ENCODE measurements at places on chromosomes 13 and 19.

- DNase-seq = no peak
Measured at GRCh38 chr13:99366075-99366987, 59.1 kb upstream of the GPR183 start.

DNA sequence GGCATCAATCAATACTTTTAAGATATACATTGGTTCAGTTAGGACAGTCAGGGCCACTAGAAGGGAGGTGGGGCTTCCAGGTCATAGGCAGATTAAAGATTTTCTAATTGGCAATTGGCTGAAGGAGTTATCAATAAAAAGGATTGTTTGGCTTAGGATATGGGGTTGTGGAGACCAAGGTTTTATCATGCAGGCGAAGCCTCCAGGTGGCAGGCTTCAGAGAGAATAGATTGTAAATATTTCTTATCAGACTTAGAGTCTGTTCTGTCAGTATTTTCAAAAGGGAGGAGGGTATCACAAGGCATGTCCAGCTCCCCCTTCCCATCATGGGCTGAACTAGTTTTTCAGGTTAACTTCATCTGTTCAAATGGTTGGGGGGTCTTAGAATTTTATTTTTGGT is 77.4 kb upstream of the FARP1 start:
- DNase-seq = no peak

- no peak for DNase-seq
Measured at GRCh38 chr13:59950266-59950665, 213.5 kb downstream of the DIAPH3 start.

GRCh38 chr13:98976941-98977340 is 923 bp downstream of the DOCK9 start:
- DNase-seq = no peak

DNA sequence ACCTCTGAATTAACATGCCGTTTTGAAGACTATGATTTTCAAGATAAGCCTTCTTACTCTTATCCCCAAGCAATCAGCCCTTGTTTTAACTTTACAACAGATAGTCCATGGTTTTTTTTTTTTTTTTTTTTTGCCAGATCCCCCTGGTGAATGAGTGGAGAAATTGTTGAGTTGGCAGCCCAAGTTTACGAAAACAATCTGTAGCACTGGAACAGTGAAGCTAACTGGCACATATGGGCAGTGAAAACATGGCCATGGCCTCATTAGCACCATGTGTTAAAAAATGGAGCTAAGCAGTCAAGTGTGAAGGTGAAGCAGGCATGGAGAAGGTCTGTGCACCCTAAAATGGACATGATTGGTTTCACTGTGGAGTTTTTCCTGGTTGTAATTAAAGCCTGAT is 812.1 kb upstream of the MIR17HG start:
- DNase-seq = no peak

GRCh38 chr13:23876265-23876664 is 12.9 kb downstream of the MIPEP start:
- DNase-seq = no peak

GRCh38 chr13:109212650-109213049 is 573.7 kb downstream of the IRS2 start:
- DNase-seq = no peak

DNA sequence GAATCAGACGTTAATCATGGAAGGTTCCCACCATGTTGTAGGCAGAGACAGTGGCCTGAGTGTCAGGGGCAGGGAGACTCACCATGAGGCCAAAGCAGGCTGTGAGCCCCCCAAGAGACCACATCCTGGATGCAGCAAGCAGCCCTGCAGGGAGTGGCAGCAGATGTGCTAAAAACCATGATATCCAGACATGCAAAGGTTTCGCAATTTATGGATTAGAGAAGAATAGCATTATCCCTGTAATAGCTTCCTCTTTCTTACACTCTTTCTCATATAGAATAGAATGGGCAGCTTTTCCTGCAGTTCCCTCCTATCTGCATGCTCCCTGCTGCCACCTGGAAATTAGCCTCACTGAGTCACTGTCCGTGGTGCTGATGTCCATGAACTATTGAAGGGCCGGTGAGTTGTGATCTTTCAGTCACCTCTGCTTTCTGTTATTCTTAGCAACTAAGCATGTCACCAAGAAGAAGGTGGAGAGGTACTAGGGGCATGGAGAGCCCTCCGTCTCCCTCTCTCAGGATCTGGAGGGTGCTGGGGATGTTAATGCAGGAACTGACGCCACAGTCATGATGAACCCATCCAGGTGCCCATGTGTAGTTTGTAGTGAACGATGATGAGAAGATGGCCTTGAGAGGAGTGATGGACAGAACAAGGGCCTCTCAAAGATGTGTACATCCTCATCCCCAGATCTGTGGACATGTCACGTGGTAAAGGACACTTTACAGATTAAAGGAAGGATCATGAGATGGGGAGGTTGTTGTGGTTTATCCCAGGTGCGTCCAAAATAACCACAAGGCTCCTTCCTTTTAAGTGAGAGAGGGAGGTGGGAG is 9.9 kb downstream of the CEACAM4 start:
- no peak for DNase-seq

DNA sequence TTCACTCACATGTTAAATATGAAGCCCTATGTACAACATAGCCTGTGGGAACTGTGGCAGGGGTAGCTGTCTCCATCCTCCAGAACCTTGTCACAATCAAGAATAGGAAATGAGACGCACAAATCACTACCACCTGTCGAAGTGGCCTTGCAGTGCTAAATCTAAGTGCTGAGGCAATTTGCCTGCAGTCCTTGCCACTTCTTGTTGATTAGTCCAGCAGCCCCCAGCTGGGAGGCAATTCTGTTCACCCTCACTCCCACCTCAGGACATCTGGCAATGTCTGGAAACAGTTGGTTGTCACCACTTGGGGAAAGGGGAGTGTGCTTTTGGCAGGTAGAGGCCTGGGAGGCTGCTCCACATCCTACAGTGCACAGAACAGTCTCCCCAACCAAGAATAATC is 10.7 kb downstream of the RFX2 start:
- DNase-seq = no peak

DNA sequence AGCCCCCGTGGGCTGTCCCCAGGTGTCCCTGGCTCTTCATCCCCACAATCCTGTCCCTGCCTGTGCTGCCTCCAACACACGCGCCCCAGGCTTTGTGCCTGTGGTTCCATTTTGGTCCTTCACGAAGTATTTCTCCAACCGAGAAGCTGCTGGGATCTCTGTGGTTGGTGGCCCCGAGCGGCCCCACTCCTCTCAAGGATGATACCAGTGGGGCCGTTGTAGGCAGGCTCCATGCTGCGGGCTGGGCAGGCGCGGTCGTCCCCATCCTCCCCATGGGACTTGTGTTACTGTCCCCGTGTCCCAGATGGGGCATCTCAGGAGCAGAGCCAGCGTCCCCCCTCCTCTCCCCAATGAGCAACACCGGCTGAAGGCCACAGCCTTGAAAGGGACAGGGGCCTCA is 3.7 kb upstream of the ZNF554 start:
- DNase-seq = no peak

- DNase-seq = no peak
Measured at GRCh38 chr19:4376991-4377781, 23.2 kb downstream of the SH3GL1 start.

GRCh38 chr13:110463871-110464510 is 97.5 kb downstream of the RAB20 start:
- DNase-seq = no peak

DNA sequence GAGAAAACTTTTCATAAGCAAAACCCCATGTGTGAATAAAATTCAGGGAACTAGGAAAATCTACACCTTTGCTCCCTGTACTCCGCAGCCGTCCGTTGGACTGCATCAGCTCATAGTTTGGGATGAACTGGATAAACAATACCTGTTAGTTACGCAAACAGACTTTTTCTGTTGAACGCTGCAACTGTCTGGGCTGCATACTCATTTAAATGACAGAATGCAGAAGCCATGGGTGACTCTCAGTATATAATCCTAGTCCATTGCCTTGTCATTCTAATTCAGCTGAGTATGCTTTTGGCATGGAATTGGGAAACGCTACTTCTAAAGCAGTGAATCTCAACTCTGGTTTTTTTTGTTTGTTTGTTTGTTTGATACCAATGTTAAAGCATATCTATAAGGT is 151.6 kb downstream of the SLITRK1 start:
- no peak for DNase-seq

DNA sequence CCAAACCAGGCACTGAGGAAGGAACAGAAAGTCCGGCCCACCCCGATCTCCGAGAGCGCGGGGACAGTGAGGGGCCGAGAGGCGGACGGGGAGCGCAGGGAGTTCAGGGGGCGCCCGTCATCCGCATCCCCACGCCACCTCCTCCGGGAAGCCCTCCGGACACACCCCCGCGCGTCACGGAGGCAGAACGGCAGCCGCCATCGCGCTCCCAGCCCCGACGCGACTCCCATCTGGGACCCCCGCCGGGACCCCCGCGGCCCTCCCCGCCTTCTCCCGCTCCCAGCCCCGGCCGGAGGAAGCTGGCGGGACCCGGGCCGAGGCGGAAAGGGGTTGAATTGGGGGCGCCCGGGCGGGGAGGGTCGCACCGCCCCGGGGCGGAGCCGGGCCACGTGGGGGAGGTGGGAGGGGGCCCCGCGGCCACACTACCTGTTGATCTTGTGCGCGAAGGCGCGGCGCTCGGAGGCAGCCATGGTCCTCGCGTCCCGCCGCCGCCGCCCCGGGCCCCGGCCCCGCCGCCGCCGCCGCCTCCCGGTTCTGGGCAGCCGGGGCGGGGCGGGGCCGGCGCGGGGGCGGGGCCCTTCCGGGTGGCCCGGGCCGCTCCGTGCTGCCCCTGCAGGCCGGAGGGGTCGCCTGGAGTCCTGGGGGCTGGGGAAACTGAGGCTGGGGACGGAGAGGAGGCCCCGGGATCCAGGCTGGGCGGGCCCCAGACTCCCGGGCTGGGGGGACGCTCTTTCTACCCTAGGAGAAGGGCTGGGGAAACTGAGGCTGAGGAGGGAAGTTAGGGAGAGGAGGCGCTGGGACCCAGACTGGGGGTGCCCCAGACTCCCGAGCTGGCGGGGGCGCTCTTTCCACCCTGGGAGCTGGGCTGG is at the start of gene DOCK6:
DOCK6 (minus strand) TSS at position 554 of the 869 bp plus-strand sequence; CDS start at position 470, 84 bp downstream.
- no peak for DNase-seq

DNA sequence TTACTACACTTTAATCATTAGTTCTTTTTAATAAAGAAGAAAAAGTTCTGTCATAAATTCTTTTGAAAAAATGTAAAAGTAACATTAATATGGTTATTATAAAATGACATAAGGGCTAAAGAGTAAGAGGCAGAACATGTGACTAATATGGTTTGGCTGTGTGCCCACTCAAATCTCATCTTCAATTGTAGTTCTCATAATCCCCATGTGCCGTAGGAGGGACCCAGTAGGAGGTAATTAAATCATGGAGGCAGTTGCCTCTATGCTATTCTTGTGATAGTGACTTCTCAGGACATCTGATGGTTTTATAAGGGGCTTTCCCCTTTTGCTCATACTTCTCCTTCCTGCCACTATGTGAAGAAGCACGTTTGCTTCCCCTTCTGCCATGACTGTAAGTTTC is 104.5 kb downstream of the UGGT2 start:
- no peak for DNase-seq

DNA sequence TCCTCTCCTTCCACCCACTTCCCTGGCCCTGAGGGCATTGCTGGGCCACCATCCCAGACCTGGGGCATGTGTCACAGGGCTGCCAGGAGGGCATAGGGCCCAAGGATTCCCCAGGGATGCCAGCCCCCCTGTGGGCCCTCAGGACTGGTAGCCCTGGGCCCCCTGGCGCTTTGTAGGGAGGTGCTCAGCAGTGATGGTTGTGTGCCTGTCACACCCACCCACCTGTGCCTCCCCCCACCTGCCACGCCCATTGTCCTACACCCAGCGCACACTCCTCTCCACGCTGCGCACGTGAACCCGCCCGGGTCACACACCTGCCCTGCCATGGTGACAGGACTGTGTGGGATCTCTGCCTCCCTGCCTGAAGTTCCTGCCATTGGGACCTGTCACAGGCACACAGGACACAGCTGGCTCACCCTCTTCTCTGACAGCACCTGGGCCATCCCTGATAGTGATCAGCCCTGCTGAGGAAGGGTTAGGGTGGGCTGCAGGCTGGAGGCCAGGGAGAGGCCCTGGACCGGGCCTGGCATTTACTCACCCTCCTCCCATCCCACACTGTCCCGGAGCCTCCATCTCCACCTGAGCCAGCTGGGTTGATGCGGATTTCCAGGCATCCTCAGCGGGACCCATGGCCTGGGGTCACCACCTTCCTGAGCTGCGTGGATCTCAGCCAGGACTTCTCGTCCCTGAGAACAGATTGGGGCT is 23.9 kb downstream of the WTIP start:
- DNase-seq = no peak

- DNase-seq = no peak
Measured at GRCh38 chr13:104597546-104598180, 1531.4 kb upstream of the SLC10A2 start.

Data from cortex of kidney (tissue), 1 donor.